MCF 10A (cell line): ENCODE measurements at places on chromosomes 1 and 21. TPM values are rescaled to one million over a fixed set of nuclear protein-coding genes. Genes with fewer than 3 reads are reported as not detected.

LRRC71 gene
- not detected in 2 replicates for total RNA-seq

IL6R gene
- total RNA-seq = 22.8 and 41.0 TPM in 2 replicates

CHRNB2 gene
- total RNA-seq = 0.15 and 0.21 TPM in 2 replicates

KRTCAP2 gene
- total RNA-seq = 313 and 383 TPM in 2 replicates

RSPH1 gene
- total RNA-seq = 0.51 and 0.52 TPM in 2 replicates

NT5C1A gene
- total RNA-seq = not detected in 2 replicates

AGO3 gene
- 27.3 and 31.6 TPM in 2 replicates for total RNA-seq

ZNF648 gene
- not detected in 2 replicates for total RNA-seq

XCL1 gene
- total RNA-seq = not detected in 2 replicates

CD244 gene
- not detected in 2 replicates for total RNA-seq

ATAD3C gene
- 0.27 and 2.0 TPM in 2 replicates for total RNA-seq

OR2G6 gene
- total RNA-seq = not detected in 2 replicates

KRTAP13-2 gene
- not detected in 2 replicates for total RNA-seq

SPRR5 gene
- not detected in 2 replicates for total RNA-seq

ARMH1 gene
- total RNA-seq = 0.65 and 0.96 TPM in 2 replicates

CR1L gene
- total RNA-seq = not detected in 2 replicates

CD1E gene
- not detected in 2 replicates for total RNA-seq

DUSP12 gene
- total RNA-seq = 57.0 and 65.0 TPM in 2 replicates

ITGB2 gene
- 24.8 and 29.3 TPM in 2 replicates for total RNA-seq

CFH gene
- 21.3 and 31.6 TPM in 2 replicates for total RNA-seq

C1orf226 gene
- 3.1 and 3.3 TPM in 2 replicates for total RNA-seq

NME7 gene
- total RNA-seq = 36.5 and 46.8 TPM in 2 replicates

KANK4 gene
- 0.20 and 0.51 TPM in 2 replicates for total RNA-seq

VTCN1 gene
- total RNA-seq = not detected in 2 replicates

LCE2A gene
- not detected in 2 replicates for total RNA-seq

OR2T34 gene
- total RNA-seq = not detected in 2 replicates

VWA5B1 gene
- not detected in 2 replicates for total RNA-seq

USP1 gene
- total RNA-seq = 32.8 and 47.2 TPM in 2 replicates

IFI44L gene
- total RNA-seq = 8.0 and 11.9 TPM in 2 replicates

MXRA8 gene
- not detected in 2 replicates for total RNA-seq

ETNK2 gene
- total RNA-seq = 6.7 and 9.5 TPM in 2 replicates

SLC45A3 gene
- 3.1 and 5.3 TPM in 2 replicates for total RNA-seq

SDC3 gene
- 21.7 and 25.5 TPM in 2 replicates for total RNA-seq

EFNA1 gene
- 38.9 and 42.3 TPM in 2 replicates for total RNA-seq

VCAM1 gene
- not detected in 2 replicates for total RNA-seq

AADACL4 gene
- not detected in 2 replicates for total RNA-seq
